ENCODE measurements at places on chromosomes 16 and 17.

DNA sequence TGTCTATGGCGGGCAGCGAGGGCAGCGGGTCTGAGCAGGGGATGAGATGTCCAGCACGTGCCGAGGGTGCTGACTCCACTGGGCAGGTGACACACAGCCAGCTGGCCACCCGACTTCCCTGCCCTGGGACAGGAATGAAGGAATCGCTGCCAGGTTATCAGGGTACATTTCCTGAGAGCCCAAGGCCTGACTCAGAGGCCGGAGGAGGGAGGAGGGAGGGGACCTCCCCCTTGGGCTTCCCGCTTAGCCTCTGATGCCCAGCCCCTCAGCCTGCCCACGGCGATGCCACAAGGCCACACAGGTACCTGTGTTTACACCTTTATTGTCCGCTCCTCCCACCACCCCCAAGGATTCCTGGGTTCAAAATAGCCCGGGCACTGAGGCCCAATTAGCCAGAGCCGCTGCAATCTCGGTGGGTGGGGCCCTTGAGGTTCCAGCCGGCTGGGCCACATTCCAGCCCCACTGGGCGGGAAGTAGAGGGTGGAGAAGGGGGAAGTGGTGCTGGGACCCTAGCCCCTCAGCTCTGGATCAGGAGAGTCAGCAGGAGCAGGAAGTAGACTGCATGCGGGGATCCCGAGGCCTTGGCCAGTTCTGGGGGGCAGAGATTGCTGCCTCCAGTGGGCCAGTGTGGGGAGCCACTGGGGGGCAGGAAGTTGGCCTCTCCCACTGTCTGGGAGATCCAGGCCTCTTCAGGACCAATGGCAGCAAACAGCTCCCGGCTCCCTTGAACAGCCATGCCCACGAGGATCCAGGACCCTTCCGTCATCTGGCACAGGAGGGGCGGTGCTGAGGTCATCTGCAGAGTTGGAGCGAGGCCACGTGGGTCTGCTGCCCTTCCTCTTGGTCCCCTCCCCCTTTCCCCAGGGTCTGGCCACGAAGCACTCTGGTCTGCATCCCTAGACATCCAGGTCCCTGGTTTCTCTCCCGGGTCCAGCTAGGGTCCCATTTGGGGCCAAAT lies 3.4 kb upstream of the PRSS8 start:
- no peak for DNase-seq

- no peak for DNase-seq
Measured at GRCh38 chr17:5211458-5211857, 19.8 kb upstream of the ZNF594 start.

GRCh38 chr17:77681861-77682260 lies 276.6 kb upstream of the TNRC6C start:
- no peak for DNase-seq

- no peak for DNase-seq
Measured at GRCh38 chr17:41352597-41353366, 2.2 kb upstream of the KRT33A start.

DNA sequence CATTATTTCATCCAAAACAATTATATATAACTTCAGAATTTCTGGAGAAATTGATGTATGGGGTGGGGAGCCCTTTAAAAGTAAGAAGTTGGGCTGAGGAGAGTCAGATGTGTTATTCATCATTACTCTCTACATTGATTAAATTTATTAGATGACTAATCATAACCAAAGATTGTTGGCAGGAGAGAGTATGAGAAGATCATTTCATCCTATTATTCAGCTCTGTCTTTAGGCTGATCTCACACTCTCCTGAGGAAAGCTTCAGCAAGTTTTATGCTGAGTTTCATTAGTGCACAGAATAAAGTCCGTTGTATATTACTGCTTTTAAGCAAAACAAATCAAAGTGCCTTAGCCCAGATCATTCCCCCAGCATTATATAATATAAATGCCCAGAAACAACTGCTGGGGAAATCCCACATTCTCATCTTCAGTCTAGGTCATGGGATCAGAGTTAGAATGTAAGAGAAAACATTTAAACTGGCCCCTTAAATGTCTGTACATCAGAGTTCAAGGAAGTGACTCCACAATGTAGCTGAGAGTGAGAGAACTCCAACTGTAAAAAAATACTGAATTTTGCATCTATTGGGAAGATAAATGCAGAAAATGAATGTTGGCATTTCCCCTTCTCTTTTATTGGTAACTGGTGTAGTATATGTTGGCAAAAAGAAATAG lies 130.1 kb upstream of the HLF start:
- no peak for DNase-seq

DNA sequence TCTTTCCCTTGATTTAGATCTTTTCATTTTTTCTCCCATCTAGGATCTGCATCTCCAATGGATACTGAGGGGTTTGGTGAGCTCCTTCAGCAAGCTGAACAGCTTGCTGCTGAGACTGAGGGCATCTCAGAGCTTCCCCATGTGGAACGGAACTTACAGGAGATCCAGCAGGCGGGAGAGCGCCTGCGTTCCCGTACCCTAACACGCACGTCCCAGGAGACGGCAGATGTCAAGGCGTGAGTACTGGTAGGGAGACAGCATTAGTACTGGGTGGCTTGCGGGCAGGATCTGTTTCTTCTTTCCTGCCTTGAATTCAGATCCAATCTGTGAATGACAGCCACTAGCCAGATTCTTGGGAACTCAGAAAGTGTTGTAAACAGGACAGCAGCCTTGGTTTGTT lies 18.3 kb downstream of the NUP93 start:
- no peak for DNase-seq

DNA sequence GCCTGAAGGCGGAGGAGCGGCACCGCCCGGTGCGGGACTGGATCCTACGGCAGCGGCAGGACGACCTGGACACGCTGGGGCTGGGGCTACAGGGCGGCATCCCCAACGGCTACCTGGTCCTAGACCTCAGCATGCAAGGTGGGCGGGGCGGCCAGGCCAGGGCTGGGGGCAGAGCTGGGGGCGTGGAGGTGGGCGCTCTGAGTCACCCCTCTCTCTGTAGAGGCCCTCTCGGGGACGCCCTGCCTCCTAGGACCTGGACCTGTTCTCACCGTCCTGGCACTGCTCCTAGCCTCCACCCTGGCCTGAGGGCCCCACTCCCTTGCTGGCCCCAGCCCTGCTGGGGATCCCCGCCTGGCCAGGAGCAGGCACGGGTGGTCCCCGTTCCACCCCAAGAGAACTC lies 7.9 kb downstream of the MSLN start:
- DNase-seq, result no peak

- no peak for DNase-seq
Measured at GRCh38 chr17:16926571-16927451, 45.1 kb downstream of the TNFRSF13B start.

- DNase-seq, result no peak
Measured at GRCh38 chr16:1712791-1713261, 6.8 kb downstream of the MAPK8IP3 start.

DNA sequence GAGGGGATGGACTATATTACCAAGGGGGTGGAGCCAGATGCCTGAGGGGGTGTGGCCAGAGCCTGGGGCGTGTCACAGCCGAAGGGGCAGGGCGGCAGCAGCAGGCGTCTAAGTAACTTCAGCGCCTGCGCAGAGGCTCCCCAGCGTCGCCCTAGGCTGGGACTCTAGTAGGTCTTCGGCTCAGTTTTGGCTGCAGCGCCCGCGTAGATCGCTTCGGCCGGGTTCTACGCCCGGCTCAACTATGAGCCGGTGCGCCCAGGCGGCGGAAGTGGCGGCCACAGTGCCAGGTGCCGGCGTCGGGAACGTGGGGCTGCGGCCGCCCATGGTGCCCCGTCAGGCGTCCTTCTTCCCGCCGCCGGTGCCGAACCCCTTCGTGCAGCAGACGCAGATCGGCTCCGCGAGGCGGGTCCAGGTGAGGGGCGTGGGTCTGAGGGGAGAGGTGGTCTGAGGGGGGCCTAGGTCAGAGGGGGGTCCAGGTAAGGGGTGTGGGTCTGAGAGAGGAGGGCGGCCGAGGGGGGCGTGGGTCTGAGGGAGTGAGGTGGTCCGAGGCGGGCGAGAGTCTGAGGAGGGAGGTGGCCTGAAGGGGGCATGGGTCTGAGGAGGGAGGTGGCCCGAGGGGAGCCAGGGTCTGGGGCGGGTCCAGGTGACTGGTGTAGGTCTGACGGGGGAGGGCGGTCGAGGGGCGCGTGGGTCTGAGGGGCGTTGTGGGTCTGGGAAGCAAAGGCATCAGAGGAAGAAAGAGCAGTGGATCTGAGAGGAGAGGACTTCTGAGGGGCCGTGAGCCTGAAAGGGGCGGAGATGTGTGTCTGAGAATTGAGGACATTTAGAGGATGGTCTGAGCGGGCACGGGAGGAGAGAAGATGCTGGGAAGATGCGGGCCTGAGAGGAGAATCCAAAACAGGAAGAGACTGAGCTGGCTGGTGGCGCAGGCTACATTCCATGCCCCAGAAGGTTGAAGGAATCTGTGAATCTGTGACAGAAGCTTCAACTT lies at the start of gene LPCAT2:
Gene LPCAT2, plus strand, starts transcription at position 132 of the 991 bp plus-strand sequence. Its CDS starts 110 bp downstream, at position 242.
- DNase-seq, result no peak

DNA sequence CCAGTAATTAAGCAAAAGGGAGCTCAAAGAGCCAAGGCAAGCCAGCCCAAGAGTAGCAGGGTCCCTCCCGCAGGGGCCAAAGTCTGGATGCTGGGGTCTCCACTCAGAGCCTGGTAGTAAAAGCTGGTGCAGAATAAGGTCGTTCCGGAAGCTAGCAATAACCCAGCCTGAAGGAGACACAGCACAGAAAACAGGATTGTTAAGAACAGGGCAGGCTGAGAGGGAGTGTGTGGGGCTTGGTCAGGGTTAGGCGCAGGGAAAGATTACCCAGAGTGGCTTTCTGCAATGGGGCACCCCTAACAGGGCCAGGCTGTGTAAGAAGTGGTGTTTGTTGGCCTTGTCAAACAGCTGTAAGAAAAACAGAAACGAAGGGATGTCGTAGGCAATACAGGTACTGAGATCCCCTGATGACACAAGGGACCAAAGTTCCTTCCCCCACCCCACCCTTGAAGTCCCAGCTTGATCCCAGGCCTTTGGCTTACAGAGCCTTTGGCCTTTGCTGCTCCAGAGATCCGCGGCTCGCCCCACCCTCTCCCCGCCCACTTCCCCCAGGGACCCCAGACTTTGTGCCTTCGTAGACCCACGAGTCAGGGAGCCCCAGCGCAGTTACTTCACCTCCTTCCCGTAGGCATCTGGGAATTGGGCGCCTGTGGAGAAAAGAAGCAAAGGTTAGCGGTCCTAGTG lies 712 bp downstream of the TMEM256 start:
- peak; percentile 23 for DNase-seq

- peak; percentile 20 for DNase-seq
Measured at GRCh38 chr16:86761111-86762031, 183.0 kb downstream of the FOXL1 start.

GRCh38 chr17:28500712-28501379 lies 5.3 kb upstream of the FOXN1 start:
- DNase-seq, result no peak

DNA sequence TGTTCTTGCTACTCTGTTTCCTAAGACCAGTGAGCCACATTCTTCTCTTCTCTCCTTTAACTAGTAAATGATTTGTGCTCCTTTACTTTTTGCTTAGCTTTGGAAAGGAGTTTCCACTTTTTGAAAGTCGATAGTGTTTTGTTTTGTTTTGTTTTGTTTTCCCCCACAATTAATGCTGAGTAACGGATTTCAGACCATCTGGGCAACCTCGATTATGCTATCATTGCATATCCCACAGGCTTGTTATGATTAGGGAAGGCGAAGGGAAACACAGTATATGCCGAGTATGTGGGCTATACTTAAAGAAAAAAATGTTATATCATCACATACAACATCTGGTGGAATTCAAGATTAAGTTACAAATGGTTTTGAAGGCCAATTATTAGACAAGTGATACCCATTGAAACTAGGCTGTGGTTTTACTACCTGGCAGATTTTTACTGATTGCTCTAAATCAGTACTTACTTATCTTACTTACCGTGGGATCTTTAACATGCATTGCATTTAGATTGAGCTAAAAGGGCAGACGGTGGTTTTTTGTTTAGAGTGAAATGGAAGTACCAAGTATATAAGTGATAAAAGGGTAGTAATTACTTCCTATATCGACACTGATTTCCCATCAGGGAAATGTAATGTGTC lies 361.3 kb upstream of the SOX9 start:
- DNase-seq, result no peak

DNA sequence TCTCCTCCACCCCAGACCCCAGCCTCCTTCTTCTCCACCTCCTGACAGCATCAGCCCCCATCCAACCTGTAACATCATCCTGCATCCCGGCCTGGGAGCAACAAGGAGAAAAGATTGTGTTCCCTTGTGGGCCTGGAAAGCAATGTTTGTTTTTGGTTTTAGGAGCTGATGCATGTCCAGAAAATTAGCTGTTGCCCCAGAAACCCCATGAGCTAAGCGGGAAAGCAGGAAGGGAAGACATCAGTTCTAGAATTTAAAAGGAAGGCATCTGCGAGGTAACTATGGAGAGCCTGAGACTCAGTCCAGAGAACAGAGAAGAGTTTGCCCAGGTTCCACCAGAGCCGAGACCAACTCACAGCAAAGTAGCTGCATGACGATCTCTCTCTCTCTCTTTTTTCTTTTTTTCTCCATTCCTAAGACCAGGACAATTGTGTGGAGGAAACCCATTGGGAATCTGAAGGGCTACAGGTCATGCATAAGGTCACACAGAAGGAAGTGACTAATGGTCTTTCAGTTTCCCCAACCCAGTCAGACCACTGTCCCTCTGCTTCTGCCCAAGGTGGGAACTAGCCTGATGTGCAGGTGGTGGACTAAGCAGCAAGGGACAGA lies 124.4 kb downstream of the SLC39A11 start:
- no peak for DNase-seq

DNA sequence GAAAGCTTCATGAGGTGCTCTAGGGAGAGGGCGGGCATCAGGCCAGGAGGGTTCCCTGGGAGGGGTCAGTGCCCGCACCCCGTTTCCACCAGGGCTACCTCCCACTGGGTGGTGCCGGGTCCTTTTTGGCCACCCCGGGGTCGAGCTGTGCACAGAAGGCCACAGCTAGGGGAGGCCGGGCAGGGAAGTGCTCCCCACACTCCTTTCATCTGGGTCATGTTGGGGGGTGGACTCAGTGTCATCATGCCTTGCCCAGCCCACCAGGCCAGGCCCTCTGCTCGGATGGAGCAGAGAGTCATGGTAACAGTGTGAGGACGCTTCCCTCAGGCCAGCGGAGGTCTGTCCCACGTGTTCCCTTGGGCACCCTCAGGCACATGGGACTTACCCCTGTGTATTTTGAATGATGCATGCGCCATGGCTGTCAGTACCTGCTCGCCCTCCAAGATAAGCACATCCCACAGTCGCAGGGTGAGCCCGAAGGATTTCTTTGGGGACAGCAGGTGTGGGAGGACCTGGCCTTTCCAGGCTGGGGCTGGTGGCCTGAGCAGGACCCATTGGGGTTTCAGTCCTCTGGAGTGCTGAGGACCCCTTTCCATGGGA lies 46.4 kb downstream of the TNFRSF13B start:
- no peak for DNase-seq
